NCI-H82 (cell line): ENCODE measurements at places on chromosomes 4 and X.

GRCh38 chr4:6478546-6479220 lies 6.3 kb upstream of the PPP2R2C start:
- DNase-seq: no peak

DNA sequence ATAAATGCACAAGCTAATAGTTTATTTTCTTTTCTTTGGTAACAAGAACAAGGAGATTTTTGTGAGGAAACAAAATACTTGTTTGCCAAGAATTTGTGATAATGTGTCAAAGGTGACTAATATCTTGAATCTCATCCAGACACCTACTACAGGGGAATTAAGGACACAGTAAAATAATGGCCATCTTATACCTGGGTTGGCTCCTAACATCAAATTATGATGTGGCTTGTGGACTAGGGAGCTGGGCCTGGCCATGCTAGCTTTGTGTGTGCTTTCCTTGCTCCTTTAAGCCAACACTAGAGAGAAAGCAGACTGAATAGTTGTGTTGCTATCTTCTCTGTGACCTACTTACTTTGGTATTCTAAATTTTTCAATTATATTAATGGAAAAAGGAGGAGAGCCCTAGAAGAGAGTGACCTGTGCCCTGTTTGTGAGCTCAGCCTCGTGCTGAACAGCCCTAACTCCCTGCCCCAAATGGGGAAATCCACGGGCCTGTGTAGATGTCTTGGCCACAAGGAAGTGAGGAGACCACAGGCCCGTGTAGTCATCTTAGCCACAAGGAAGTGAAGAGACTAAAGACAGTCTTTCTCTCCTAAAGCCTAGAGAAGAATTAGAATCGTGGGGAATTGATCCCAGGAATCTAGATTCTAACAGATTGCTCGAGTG lies 23.3 kb downstream of the ARHGAP24 start:
- no peak for DNase-seq

GRCh38 chrX:39890807-39891206 lies 207.0 kb downstream of the BCOR start:
- no peak for DNase-seq

GRCh38 chr4:7747566-7747965 lies 192.1 kb downstream of the AFAP1 start:
- no peak for DNase-seq

GRCh38 chr4:139609647-139610046 lies 53.6 kb upstream of the SETD7 start:
- peak; percentile 67 for DNase-seq

GRCh38 chr4:141155586-141155985 lies 22.3 kb upstream of the RNF150 start:
- DNase-seq: no peak

DNA sequence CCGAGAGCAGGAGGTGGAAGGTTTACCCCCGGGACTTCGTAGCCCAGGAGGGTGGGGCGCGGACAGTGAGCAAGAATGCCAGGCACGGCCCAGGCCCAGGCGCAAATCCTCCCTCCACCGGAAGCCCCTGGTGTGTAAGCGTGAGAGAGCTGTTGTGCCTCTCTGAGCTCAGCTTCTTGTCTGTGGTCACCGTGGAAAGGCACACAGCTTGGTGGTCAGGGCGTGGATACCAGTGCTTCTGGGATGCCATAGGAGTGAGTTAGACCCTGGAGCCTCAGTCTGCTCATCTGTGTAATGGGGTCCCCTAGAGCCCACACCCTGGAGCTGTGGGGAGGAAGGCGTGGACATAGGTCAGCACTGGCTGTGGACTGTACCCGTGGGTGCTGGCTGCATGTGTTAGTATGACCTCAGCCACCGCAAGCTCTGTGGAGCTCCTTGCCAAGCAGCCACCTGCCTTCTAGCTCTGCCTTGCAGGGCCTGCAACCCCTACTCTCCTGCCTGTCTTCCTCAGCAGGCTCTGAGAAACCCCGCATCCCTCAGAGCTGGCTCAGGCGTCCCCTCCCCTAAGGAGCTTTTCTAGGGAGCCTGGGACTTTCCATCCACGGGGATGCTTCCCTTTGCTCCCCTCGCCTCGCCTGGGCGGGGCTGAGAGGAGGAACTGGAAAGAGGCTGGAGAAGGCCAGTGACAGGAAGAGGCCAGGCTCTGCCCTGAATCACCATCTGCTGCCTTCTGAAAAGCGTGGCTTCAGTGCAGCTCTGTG lies 28.0 kb upstream of the AFAP1 start:
- DNase-seq: no peak

DNA sequence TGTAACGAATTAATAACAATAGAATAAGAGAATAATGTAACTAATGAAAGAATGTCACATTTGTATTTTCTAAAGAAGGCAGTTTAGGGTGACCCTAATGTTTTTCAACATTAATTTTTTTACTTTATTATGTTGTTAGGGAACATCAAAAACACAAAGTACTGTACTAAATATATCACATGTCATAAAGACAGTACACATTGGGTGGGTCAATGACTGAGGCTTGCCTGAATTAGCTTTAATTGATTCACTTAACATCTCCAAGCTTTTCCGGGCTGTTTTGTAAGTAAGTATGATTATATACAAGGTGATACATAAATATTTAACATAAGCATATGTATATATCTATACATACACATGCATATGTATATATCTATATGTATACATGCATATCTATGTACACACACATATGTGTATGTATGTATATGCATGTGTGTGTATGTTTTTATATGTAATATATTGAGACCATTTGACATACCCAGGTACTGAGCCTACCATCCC lies 43.4 kb upstream of the KLF3 start:
- DNase-seq: no peak
